ENCODE measurements at places on chromosomes 2 and 18.

- no peak for DNase-seq
These were observed 357.6 kb downstream of the DSC3 start for GRCh38 chr18:30684825-30685481.

GRCh38 chr2:156592809-156593593, 156.8 kb downstream of the GPD2 start:
- DNase-seq = no peak

- DNase-seq = no peak
These were observed 108.1 kb downstream of the UGGT1 start for GRCh38 chr2:128199141-128199540.

DNA sequence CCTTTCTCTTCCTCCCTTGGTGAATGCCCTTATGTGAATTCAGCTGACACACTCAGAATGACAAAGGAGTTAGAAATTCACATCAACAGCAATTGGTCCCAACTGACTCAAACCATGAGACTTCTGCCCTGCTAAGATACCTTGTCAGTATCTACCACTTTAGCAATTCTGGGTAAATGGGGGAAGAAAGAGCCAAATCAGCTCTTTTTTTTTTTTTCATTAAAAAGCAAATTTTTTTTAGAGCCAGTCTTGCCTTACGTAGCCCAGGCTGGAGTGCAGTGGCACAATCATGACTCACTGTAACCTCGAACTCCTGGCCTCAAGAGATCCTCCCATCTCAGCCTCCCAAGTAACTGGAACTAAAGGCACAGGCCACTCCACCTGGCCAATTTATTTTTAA, 1.7 kb upstream of the PPP4R1 start:
- no peak for DNase-seq

- no peak for DNase-seq
These were observed 996 bp downstream of the PTCD3 start for GRCh38 chr2:86107031-86107430.

DNA sequence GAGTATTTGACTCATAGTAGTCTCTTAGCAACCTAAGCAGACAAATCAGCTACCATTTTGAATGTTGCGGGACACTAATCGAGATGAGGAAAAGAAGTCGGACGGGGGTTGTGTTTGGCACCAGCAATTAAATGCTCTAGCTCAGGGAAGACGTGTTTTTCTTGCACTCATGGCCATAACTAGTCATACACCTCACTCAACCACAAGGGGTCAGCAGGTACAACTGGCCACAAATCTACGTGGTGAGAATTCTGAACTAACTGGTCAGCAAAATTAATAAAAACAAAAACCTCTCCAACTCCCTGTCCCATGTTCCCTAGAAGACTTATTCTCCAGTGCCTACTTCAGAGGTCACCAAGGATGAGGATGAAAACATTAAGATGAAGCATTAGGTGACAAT, 1467.8 kb downstream of the DPP10 start:
- DNase-seq = no peak

- no peak for DNase-seq
These were observed 41.4 kb upstream of the PARD3B start for GRCh38 chr2:204503869-204504268.

GRCh38 chr2:86199834-86200177, 549 bp downstream of the MRPL35 start:
- DNase-seq = no peak

GRCh38 chr2:128016620-128017019, 11.2 kb downstream of the SAP130 start:
- no peak for DNase-seq

GRCh38 chr2:4653991-4654390, 950.6 kb downstream of the DCDC2C start:
- DNase-seq = no peak

DNA sequence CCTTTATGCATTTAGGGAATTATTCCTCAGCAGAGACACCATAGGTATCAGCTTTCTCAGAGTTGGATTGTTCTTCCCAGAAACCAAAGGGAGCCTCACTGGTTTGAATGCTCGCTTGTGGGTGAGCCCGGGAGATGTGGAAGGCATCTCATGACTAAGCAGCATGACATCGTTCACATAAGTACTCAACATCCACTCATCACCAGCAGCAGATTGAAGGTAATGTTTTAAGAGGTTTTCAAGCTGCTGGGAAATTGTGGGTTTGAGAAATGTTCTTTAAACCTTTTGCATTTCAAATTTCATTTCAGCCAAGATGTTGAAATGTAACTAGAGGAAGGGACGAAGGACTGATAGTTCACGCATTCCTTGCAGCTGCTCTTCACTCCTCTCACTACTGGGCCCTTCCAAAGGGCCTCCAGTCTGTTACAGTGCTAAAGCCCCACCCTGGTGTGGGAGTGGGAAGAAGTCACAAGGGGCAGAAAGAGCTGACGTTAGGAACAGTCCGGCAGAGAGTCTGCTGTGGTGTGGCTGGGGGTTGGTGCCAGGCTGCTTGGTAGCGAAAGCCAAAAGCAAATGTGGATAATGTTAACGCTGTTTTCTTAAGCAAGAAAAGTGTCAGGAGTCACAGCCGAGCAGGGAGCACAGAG, 324.5 kb upstream of the EPHA4 start:
- DNase-seq = no peak
